ENCODE measurements at places on chromosomes 3 and 15.

DNA sequence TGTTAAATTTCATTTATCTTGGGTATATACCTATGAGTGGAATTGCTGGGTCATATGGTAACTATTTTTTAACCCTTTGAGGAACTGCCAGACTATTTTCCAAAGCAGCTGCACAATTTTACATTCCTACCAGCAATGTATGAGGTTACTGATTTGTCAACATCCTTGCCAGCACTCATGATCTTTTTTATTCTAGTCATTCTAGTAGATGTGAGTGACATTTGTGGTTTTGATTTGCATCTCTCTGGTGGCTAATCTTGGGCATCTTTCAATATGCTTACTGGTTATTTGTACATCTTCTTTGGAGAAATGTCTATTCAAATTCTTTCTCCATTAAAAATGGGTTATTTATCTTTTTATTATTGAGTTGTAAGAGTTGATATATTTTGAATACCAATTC is 21.3 kb upstream of the LRRC58 start:
- no peak for DNase-seq

DNA sequence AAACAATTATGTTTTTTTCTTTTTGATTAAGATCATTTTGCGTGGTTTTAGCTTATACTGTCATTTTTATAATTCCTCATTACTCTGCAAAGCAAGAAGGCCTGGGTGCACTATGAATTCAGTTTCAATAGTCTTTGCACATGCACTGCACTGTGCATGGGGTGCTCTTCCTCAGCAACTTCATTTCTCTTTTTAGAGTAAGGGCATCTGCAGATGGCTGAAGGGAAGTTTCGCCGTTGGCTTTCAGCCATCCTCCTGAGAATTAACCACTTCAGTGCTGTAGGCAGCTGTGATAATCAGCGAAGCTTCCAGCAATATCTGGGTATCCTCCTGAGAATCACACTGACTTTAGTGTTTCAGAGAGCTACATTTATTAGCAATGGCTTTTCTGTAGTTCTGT is 284.8 kb downstream of the GBE1 start:
- DNase-seq, result no peak

DNA sequence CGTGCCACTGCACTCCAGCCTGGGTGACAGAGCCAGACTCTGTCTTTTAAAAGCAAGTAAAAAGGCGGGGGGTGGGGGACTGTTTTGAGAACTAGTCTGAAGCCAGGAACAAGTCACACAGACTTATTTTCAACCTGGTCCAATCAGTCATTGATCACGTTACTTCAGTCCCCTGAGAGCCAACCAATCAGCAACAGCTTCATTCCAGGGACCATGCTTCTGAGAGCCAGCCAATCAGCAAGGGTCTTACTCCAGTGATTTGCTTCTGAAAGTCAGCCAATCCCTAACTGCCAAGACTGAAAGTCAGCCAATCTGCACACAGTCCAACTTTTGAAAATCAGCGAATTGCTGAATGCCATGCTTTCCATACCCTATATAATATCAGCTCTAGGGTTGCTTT is 48.6 kb upstream of the C15orf39 start:
- peak; percentile 38 for DNase-seq

- peak; percentile 71 for DNase-seq
Measured at GRCh38 chr15:73631915-73632669, 1.1 kb downstream of the NPTN start.

DNA sequence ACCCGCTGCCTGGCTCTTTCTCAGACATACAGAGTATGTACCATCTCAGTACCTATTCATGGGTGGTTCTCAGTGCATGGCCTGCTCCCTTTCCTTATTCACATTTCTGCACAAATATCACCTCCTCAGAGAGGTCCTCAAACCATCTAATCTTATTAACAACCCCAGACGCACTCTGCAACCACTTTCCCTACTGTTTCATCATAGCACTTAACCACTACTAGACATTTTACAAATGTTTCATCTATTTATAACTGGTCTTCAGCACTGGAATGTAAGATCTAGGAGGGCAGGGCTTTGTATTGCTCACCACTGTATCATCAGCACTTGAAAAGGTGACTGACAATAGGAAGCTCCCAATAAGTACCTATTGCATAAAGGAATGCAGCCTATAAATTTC is 45.1 kb downstream of the TNIK start:
- peak; percentile 92 for DNase-seq

GRCh38 chr3:158217992-158218391 is 108.1 kb downstream of the RSRC1 start:
- DNase-seq, result no peak

DNA sequence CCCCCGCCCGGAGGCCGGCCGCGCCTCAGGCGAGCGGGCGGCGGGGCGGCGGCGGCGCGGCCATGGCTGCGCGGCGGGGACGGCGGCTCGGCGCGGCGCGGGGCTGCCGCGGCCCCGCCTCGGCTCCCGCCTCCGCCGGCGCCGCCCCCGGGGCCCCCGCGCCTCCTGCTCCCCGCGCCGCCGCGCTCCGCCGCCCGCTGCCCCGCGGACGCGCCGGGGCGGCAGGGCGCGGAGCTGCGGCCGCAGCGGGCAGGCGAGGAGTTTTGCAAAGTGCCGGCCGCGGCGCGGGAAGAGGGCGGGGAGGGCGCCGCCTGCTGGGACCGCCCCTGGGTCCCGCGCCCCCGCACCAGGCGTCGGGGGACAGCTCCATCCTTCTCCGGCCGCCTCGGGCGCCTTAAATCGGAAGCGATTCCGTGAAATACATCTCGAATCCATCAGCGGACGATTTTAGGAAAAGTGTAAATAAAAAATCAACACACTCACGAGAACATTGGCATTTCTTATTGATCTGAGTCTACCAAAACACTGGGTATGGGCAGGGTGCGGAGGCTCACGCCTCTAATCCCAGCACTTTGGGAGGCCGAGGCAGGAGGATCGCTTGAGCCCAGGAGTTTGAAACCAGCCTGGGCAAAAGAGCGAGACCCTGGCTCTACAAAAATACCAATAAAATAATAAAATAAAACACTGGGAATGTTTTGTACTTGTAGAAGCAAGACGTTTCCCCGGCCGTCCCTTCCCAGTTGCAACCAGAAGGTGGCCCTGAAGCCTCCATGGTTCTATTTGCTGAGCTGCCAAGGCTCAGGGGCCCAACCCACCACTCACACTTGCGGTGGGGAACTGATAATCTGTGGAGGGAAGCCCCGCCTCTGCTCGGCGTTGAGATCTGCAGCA is 136.9 kb downstream of the NUP210 start:
- no peak for DNase-seq

- DNase-seq, result no peak
Measured at GRCh38 chr3:72265256-72266015, 480.5 kb upstream of the PROK2 start.

- DNase-seq, result no peak
Measured at GRCh38 chr3:123337226-123337625, 111.7 kb downstream of the ADCY5 start.

DNA sequence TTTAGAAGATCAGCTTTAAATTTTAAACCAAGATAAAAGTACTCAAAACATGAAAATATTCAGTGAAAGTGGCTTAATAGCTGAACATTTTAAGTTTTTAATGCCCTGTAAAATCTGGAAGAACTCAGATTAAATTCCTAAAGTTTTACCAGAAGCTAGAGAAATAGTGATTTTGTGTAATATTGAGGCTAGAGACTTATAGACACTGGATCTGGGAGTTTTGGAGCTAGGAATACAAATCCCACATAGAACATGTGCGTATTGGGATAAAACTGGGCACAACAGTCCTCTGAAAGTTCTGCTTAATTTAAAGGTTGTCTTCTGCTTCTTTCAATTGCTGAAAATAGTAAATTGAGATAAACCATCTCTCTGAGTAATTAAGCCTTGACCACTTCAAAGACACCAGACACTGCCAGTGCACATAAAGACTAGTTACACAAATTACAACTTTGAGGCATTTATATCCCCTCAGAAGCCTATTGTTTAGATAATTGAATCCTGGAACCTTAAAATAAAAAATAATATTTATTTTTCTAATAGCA is 1382.5 kb downstream of the OTOL1 start:
- DNase-seq, result no peak

DNA sequence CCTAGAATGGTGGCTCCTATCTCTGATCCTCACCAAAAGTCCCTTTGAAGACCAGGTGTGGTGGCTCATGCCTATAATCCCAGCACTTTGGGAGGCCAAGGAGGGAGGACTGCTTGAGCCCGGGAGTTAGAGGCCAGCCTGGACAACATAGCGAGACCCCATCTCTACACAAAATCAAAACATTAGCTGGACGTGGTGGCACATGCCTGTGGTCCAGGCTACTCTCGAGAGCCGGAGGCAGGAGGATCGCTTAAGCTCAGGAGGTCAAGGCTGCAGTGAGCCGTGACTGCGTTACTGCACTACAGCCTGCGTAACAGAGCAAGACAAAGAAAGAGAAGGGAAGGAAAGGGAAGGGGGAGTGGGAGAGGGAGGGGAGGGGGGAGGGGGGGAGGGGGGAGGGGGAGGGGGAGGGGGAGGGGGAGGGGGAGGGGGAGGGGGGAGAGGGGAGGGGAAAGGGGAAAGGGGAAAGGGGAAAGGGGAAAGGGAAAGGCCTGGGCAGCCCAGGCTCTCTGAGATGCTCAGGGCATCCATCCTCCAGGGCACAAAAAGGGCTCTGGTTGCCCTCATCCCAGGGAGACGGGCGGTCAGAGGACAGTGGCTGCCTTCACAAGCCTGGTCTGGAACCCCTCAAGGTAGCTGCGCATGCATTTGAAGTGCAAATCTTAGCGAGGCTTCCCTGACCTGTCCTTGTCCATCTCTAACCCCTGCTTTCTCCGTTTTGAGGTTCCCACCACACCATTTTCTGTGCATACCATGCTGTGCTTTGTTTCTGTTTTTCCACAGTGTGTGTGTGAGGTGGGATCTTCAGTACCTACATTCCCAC is 76.1 kb downstream of the LDHAL6B start:
- DNase-seq, result no peak

- DNase-seq, result no peak
Measured at GRCh38 chr15:36882487-36883131, 217.7 kb downstream of the MEIS2 start.

- no peak for DNase-seq
Measured at GRCh38 chr15:99863550-99864198, 130.4 kb upstream of the LYSMD4 start.

GRCh38 chr3:29339016-29339833 is 58.4 kb downstream of the RBMS3 start:
- peak; percentile 84 for DNase-seq

- DNase-seq, result no peak
Measured at GRCh38 chr3:31159331-31160039, 265.0 kb upstream of the GADL1 start.
